ENCODE measurements at places on chromosomes 2 and 18.

GRCh38 chr2:172693529-172694455 lies 41.9 kb upstream of the RAPGEF4 start:
- H3K4me1 ChIP-seq: peaks cover 14% of the 10 kb centered on the region
- peaks cover 3% of the 10 kb centered on the region for H3K36me3 ChIP-seq
- H3K27ac ChIP-seq: peak overlapping the region; percentile 67
- H3K27me3 ChIP-seq: peaks cover 25% of the 10 kb centered on the region
- DNase-seq: no peak
- no peak overlapping the region for H3K4me3 ChIP-seq

- H3K4me3 ChIP-seq: no peak overlapping the region
- H3K27ac ChIP-seq: no peak overlapping the region
- DNase-seq: no peak
- peaks cover 30% of the 10 kb centered on the region for H3K27me3 ChIP-seq
- peaks cover 4% of the 10 kb centered on the region for H3K36me3 ChIP-seq
Measured at GRCh38 chr2:158172719-158173118, 71.0 kb downstream of the UPP2 start.

GRCh38 chr18:73636355-73636754 lies 511.3 kb downstream of the FBXO15 start:
- DNase-seq: no peak
- no peak overlapping the region for H3K27ac ChIP-seq
- H3K4me3 ChIP-seq: no peak overlapping the region
- H3K27me3 ChIP-seq: no peaks in the 10 kb centered on the region
- no peaks in the 10 kb centered on the region for H3K36me3 ChIP-seq
- H3K4me1 ChIP-seq: no peaks in the 10 kb centered on the region

DNA sequence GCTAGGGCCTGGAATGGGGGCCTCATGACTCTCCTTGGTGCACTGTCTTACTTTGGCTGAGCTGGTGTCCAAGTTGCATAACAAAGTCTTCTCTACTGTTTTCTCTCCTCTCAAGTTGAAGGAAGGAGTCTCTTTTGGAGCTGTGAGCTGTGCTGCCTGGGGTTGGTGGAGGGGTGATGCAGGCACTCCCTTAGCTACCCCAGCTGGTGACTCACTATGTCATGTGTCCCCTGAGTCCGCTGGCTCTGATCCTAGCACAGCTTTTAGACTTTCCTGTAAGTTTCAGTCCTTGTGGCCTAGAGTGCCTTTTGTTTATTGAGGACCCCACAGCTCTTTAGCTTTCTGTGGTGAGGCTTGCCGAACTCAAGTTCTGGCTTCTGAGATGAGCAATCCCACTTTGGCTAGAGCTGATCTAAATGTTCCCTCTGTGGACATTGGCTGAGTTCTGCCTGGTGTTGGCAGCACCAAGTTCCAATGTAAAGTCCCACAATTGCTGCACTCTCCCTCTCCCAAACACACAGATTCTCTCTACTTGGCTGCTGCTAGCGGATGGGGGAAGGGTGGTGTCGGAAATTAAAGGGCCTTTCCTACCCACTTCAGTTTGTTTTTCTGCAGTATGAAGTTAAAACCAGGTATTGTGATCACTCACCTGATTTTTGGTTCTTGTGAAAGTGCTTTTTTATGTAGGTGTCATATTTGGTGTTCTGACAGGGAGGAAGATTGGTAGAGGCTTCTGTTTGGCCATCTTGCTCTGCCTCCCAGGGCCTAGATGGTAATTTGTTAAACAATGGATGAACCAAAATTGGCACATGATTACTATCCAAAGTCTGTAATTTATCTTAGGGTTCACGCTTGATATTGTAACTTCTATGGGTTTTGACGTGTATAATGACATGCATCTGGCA lies 83.2 kb downstream of the COMMD1 start:
- no peak overlapping the region for H3K27ac ChIP-seq
- no peaks in the 10 kb centered on the region for H3K27me3 ChIP-seq
- H3K4me3 ChIP-seq: no peak overlapping the region
- H3K4me1 ChIP-seq: peaks cover 10% of the 10 kb centered on the region

DNA sequence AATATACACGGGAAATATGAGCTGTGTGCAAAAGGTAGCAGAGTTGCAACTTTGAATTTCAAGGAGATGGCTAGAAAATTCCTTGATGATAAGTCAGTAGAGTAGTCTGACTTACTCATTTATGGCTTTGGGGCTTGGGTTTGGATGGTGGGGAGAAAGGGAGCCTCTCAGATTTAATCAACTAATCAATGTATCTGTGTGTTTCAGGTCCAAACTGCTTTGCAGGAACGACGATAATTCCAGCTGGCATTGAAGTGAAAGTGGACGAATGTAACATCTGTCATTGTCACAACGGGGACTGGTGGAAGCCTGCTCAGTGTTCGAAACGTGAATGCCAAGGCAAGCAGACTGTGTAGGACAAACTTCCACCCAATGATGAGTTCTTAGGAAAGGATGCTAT lies 164.6 kb downstream of the VWC2L start:
- H3K27ac ChIP-seq: no peak overlapping the region
- no peak overlapping the region for H3K4me3 ChIP-seq
- H3K36me3 ChIP-seq: peaks cover 2% of the 10 kb centered on the region
- H3K27me3 ChIP-seq: peaks cover 17% of the 10 kb centered on the region
- DNase-seq: no peak

DNA sequence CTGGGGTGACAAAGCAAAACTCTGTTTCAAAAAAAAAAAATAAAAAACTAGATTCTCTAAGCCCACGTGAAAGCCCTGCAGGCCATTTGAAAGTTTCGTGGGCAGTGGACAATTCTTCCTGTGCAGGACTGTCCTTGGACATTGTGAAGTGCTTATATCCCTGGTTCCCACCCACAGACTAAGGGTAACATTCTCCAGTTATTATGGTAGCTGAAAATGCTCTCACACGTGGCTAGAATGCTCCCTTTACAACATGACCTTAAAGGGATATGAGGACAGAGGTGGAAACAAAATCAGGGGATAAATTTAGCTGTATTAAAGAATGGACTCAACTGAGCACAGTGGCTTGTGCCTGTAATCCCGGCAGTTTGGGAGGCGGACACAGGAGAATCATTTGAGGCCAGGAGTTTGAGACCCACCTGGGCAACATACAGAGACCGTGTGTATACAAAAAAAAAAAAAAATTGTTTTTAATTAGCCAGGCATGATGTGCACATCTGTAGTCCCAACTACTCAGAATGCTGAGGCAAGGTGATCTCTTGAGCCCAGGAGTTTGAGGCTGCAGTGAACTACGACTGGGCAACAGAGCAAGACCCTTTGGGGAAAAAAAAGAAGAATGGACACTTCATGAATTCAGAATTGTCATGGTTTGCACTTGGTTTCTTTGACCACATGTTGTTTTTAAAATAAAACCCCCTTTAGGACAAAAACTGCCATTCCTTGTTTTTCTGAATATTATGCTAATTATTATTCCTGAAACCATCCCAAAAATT lies 167.9 kb downstream of the MGAT5 start:
- H3K4me1 ChIP-seq: peaks cover 18% of the 10 kb centered on the region
- peaks cover 16% of the 10 kb centered on the region for H3K36me3 ChIP-seq
- DNase-seq: no peak

DNA sequence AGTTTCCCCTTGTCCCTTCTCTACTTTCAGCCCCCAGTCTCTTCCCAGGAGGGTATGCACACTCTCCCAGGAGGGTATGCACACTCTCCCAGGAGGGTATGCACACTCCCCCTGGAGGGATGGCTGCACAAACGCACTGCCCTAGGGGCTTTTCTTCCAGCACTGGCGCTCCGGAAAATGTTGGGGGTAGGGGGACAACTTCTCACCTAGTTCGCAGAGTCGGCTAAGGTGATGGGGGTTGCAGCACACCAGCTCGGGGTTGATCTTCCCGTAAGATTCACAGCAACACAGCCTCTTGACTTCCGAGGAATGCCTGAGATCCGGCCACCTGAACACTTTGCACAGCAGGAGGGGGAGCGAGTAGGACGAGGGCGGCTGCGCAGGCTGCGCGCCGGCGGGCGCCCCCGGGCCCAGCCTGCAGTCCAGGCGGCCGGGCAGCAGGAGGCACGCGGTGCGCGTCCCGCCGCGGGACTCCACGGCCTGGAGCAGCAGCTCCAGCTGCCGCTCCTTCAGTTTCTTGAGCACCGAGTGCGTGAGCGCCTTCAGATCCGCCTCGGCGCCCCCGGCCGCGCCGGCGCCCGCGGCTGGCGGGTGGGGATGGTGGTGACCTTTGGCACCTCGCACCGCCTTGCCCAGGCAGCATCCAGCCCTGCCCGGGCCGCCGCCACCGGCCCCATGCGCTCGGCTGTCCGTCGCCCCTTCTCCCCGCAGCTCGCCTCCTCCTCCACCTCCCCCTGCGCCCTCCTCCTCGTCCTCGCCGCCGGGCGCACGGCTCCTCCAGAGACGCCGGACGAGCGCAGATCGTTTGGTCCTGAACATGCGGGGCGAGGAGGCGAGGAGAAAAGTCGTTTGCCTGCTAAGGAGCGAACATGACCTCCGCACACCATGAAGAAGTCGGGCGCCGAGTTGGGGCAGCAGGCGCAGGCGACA lies 894 bp downstream of the SMAD7 start:
- peaks cover 39% of the 10 kb centered on the region for H3K4me1 ChIP-seq
- peak overlapping the region; percentile 95 for H3K4me3 ChIP-seq
- H3K27me3 ChIP-seq: no peaks in the 10 kb centered on the region
- peaks cover 4% of the 10 kb centered on the region for H3K36me3 ChIP-seq
- DNase-seq: no peak
